ENCODE measurements at places on chromosomes 5 and 9.

DNA sequence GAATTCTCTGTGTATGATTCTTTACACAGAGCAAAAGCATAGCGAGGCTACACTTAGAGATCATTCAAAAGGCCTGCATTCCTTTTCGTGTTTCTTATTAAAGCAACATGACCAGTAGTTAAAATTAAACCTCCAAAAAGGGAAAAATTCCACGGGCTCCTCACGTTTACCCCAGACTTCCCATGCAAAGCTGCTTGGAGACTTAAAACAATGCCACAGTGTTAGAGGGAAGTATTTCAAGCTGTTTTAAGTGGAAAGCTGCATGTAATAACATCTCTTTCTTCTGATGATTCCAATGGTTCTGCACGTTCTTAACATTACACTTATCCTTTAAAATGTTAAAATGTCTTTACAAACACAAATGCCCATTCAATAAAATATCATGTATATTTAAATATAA lies 405.2 kb downstream of the SEMA5A start:
- DNase-seq = no peak

- no peak for DNase-seq
These were observed 2.0 kb upstream of the TRIM14 start for GRCh38 chr9:98121058-98121457.

DNA sequence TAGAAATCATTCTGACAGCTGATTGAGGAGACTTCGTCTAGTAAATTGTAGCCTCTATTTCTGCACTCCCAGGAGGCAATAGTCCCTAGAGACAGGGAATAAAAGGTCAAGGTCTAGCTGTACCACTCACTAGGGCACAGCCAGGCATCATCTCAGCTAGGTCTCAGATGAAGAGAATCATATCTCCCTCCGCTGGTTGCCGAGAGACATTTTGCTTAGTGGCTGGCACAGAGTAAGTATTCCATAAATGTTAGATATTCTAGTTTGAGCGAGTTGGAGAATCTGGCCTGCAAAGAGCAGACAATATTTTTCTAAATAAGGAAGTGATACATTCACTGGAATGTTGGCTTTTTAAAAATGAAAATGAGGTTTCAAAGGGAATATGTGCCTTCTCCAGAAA lies 180.4 kb upstream of the ACTBL2 start:
- DNase-seq = no peak

DNA sequence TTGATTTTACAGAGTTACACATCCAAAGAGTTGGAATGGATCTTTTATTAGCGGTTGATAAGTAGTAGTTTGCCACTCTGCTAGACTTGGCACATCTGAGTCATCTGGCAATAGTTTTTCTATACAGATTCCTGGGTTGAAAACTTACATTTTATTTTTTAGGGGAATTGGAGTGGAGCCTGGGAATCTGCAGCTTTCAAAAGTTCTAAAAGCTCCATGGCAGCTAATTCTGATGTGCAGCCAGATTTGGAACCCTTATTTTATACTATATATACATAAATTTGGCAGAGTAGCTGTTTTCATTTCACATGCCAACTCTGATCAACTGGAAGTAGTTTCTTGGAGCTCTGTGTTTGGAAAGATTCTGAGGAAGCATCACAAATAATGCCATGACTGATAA lies 715.5 kb downstream of the TLR4 start:
- no peak for DNase-seq

DNA sequence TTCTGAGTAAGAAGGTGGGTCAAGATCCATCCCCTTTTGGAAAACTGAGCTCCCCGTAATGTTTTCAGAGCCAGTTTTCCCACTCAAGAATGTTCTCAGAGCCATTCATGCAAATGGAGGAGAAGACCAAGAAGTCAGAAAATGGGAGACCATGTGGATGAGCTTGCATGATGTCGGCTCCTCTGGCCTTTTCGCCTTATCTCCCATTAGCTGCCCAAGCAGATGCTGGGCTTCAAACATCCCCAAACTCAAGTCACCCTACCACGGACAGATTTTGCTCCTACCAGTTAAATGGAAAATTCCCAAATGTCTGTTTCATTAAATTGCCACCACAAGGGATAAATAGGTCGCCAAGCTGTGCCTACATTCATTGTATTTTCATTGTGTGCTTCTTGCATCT lies 161.4 kb downstream of the ICE1 start:
- DNase-seq = no peak

DNA sequence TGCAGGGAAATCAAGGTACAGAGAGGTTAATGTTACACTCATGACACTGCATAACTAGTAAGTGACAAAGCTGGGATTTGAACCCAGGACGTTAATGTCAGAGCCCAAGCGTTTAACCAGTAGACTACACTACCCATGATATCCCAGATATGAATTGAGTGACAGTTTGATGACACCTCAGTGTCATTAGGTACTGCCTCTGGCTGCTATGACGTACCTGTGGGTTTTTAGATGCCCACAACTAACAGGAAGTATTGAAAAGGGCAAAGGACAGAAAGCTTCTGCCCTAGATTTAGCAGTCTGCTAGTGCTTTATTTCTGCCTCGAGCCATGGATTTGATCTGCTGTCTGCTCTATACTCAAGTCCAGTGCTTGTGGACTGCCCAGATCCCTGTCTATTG lies 56.2 kb downstream of the GLRA1 start:
- no peak for DNase-seq

DNA sequence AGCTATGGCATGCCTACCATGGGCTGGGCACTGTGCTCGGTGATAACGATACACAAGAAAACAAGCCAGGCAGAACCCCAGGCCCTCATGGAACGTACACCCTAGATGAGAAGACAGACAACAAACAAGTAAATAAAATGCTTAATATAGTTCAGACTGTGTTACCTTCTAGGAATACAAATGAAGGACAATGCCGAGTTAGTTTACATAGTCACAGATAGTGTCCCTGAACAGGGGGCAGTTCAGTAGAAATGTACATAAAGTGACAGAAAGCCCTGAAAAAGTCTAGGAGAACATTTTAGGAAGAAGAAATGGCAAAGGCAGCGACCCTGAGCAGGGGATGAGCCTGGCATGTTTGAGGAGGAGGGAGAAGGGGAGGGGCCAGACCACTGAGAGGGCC lies 21.7 kb downstream of the SLC22A5 start:
- DNase-seq = no peak

DNA sequence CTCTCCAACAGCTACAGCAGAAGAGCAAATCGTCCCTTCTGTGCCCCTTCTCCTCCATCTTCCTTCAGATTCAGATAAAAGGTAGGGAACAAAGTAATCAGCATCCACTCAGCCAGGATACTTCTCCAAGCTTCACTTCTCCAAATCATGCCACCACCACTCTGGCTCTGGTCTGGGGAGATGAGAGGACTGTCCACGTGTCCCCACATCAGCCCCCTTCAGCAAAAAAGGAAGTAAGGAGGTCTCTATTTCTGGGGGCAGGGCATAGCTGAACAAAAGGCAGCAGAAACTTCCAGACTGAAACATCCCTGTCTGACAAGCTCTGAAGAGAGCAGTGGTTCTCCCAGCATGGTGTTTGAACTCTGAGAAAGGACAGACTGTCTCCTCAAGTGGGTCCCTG lies 116.9 kb downstream of the C5orf15 start:
- DNase-seq = no peak

DNA sequence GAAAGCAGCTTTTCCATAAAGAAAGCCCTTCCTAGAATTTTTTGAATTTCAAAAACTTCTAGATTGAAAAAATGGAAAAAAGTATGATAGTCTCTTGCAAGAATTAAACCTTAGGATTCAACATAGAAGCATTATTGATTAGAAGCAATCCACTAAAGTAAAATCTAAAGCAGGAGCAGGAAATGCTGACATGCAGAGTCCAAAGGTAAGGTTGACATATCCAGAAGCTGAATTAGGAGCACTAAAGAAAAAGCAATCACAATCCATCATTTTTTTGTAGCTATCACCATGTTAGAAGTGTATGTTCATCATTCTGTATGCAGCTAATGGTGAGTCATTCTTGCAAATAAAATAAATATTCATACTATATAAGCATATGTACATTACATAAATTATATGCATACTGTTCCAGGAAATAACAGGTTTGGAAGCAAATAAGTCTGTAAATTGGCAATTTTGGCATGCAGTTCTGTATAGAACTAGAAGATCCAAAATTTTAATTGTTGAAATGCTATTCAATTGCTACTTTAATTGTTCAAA lies 39.4 kb upstream of the RNF180 start:
- no peak for DNase-seq

GRCh38 chr5:18195910-18196309 lies 561.6 kb downstream of the TAF11L14 start:
- no peak for DNase-seq

DNA sequence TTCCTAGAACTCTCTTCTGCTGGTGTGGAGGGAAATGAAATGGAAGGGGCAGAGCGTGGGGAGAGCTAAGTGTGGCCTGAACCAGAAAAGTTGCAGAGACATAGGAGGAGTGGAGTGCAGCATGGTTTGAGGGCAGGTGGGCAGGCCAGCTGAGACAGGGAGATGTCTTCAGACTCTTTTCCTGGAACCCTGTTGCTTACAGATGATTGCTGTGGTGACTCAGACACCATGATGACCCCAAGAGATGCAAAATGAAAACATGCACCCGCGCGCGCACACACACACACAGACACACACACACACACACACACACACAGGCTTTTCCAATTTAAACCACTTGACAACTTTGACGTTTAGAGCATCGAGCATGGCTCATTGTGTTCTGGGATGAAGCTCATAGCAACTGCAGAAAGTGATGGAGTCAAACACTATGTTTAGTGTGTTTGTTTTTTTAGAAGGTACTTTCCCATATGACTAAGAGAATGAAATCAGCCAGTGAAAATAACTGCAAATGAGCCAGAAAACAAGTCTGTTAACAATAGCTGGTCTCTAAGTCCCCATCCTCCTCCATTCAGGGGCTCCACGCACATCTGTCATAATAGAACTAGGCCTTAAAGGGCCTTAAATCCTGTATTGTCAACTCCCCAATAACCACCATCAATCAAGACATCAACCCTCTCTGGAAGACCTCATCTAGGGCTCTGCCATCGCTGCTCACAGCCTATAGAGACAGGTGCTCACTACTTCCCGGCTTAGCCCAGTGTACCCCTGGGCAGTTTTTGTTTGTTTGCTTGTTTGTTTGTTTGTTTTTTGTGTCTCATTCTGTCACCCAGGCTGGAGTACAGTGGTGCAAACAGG lies 9.6 kb downstream of the TMOD1 start:
- DNase-seq = no peak

GRCh38 chr5:151097061-151097460 lies 16.2 kb upstream of the TNIP1 start:
- no peak for DNase-seq

DNA sequence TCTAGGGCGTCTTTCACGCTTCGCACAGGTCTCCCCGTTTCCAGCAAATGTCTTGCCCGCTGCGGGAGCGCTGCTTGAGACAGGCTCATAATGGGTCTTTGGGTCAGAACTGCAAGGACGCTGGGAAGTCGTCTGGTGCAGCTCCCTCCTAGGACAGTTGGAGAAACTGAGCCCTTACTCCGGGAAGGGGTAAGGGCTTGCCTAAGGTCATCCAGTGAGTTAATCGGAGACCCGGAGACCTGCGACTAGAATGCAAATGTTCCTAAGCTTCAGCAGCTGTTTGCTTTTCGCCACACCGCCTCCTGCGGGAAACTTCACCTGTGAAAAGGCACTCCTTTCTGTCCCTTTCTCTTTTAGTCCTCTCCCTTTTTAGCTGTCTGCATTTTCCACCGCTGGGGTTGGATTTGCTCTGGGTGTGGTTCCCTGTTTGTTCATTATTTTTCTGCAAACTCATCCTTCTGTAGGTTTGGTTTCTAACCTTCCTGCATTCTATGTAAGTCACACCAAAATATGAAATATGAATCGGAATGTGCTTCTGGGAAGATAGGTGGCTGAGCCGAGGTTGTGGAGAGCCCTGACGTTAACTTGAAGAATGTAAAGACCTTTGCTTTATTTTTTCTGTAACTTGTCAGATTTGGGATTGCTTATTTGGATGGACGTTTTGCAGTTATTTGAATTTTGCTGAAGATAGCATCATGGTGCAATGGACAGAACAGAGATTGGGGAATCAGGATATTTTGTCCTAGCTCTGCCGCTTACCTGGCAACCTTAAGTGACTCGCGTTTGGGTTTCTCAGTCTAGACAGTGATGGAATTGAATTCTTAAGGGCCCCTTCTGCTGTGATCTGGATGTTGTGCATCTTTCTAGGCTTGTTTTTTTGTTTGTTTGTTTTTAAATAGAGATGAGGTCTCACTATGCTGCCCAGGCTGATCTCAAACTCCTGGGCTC lies 909 bp downstream of the SLC36A1 start:
- no peak for DNase-seq

DNA sequence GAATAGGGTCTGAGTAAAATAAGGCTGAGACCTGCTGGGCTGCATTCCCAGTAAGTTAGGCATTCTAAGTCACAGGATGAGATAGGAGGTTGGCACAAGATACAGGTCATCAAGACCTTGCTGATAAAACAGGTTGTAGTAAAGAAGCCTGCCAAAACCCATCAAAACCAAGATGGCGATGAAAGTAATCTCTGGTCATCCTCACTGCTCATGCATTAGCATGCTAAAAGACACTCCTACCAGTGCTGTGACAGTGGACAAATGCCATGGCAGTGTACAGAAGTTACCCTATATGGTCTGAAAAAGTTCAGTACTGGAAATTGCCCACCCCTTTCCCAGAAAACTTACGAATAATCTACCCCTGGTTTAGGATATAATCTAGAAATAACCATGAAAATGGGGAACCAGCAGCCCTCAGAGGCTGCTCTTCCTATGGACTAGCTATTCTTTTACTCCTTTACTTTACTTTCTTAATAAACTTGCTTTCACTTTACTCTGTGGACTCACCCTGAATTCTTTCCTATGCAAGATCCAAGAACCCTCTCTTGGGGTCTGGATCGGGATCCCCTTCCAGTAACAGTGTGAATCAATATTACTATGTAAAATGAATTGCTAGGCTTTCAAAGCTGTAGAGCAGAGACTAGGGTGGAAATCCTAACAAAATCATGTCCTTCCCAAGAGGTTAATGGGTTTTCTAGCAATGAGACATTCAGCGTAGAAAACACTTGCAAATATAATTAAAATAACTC lies 257.8 kb downstream of the KIAA0825 start:
- no peak for DNase-seq

DNA sequence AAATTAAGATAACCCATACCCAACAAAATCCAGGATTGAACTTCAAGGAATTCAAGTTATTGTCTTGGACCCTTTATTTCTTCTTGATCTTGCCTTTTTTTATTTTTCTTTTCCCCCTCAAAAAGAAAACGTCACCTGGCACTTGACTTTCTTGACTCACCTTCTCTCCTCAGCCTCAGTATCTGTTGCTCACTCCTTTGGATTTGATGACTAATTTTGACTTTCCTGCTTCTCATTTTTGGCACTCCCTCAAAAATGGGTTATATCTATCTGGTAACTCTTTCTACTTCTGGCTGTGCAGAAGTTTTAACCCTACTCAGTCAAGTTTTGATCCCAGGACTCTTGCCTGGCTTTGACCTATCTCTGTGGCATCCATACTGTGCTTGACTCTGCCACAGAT lies 66.6 kb upstream of the SPATA31D4 start:
- DNase-seq = no peak

GRCh38 chr5:119400245-119400644 lies 44.4 kb downstream of the TNFAIP8 start:
- no peak for DNase-seq
